ENCODE measurements at places on chromosomes 3 and 15.

DNA sequence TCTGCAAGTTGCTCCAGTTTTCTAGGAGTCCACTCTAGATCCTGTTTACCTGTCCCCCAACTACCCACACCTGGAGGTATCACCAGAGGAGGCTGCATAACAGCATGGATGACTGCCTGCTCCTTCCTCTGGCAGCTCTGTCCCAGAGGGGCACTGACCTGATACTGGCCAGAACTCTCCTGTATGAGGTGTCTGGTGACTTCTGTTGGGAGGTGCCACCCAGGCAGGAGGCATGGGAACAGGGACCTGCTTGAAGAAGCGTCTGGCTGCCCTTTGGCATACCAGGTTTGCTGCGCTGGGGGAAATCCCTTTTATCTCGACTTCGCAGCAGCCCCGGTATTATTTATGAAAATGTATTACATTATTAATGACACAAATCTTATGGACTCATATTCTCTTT is 1163.6 kb downstream of the NSUN3 start:
- no peak for DNase-seq

- DNase-seq = no peak
Observed at GRCh38 chr3:167450195-167450594, 23.6 kb downstream of the SERPINI2 start.

- DNase-seq = no peak
Observed at GRCh38 chr3:170643831-170644230, 58.0 kb upstream of the SLC7A14 start.

DNA sequence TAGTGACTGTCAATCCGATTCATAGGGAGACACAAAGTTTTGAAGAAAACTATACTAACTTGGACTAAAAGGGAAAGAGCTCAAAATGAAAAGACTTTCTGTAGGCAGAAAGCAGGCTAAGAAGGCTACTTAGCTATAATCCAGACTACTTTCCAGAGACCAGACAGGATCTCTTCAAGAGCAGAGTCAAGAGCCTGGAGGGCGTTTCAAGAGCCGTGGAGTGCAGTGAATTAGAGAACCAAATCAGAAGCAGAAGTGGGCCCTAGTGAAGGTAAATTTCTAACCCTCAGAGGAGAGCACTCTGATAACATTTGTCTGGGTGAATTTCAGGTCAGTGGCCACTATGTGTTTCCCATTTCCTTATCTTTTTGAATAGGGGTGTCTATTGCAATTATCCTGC is 76.4 kb downstream of the CGGBP1 start:
- no peak for DNase-seq

DNA sequence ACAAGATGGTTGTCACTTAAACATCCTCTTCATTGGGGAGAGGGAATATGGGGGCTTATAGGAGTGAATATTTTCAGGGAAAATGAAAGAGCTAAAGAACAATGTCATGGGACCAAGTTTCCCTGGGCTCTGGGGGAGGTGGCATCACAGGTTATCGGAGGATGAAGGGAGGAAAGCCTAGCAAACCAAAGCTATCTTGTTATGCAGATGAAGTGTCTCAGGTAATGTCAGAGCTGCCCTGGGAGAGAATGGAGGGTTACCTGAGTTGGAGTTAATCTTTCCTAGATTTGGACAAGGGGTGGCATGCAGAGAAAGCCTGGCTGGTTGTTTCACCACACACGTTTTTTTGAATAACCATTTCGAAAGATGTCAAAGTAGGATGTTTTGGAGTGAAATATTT is 308.1 kb upstream of the ATP10A start:
- no peak for DNase-seq

GRCh38 chr3:54121414-54122323 is 683 bp upstream of the CACNA2D3 start:
- no peak for DNase-seq
